ENCODE measurements at places on chromosomes 2 and 18. TPM values are rescaled to one million over a fixed set of nuclear protein-coding genes. Genes with fewer than 3 reads are reported as not detected.
A peak's percentile ranks its signal among the peaks of the same experiment; 100 is the strongest.

The LCT gene
- total RNA-seq, result not detected

The FZD7 gene
- total RNA-seq, result 0.33 TPM

The MCEE gene
- total RNA-seq, result 11.1 TPM

GRCh38 chr2:173001664-173002604 lies 73.7 kb upstream of the MAP3K20 start:
- no peaks in the 10 kb centered on the region for H3K4me1 ChIP-seq
- H3K27ac ChIP-seq, result no peak overlapping the region
- H3K36me3 ChIP-seq, result no peaks in the 10 kb centered on the region
- peaks cover 13% of the 10 kb centered on the region for H3K27me3 ChIP-seq
- no peak overlapping the region for H3K4me3 ChIP-seq

- H3K27me3 ChIP-seq, result peaks cover 4% of the 10 kb centered on the region
- H3K36me3 ChIP-seq, result no peaks in the 10 kb centered on the region
- DNase-seq, result peak; percentile 25
- H3K27ac ChIP-seq, result peak overlapping the region; percentile 80
- peak overlapping the region; percentile 89 for H3K4me3 ChIP-seq
- H3K4me1 ChIP-seq, result peaks cover 13% of the 10 kb centered on the region
Measured at GRCh38 chr2:173076581-173077345, 1.1 kb downstream of the MAP3K20 start.

DNA sequence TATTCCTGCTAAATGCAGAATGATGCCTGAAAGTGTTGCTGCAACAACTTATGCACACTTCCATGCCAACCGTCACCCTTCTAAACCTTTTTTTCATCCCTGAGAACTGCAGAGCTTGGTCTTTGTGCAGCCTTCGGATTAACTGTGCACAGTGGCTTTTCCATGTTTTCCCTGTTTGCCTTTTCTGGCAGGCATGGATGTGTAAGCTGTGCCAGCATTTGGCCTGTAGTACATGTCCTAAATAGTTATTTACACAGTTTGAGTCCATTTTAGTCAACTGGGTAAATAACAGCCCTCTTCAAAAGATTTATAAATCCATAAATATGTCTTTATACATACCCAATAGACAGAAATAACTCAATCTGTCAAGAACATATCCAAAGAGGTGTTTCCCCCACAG lies 31.5 kb downstream of the MEIS1 start:
- no peak overlapping the region for H3K27ac ChIP-seq
- no peaks in the 10 kb centered on the region for H3K4me1 ChIP-seq
- no peak overlapping the region for H3K4me3 ChIP-seq
- no peaks in the 10 kb centered on the region for H3K27me3 ChIP-seq
- H3K36me3 ChIP-seq, result no peaks in the 10 kb centered on the region
- DNase-seq, result no peak

GRCh38 chr2:215793747-215794595 lies 219.4 kb downstream of the MREG start:
- H3K27me3 ChIP-seq, result peaks cover 8% of the 10 kb centered on the region
- no peak overlapping the region for H3K4me3 ChIP-seq
- no peak for DNase-seq
- no peaks in the 10 kb centered on the region for H3K36me3 ChIP-seq
